ENCODE measurements at places on chromosomes 6 and 20.

DNA sequence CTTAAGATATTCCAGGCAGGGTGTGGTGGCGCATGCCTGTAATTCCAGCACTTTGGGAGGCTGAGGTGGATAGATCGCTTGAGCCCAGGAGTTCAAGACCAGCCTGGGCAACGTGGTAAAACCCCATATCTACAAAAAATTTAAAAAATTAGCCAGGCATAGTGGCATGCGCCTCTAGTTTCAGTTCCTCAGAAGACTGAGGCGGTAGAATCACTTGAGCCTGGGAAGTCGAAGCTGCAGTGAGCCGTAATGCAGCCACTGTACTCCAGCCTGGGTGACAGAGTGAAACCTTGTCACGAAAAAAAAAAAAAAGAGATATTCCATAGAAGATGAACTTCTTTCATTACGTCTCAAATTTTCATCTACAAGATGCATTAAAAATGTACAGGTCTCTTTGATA, 46.7 kb upstream of the ISM1 start:
- no peak for DNase-seq

DNA sequence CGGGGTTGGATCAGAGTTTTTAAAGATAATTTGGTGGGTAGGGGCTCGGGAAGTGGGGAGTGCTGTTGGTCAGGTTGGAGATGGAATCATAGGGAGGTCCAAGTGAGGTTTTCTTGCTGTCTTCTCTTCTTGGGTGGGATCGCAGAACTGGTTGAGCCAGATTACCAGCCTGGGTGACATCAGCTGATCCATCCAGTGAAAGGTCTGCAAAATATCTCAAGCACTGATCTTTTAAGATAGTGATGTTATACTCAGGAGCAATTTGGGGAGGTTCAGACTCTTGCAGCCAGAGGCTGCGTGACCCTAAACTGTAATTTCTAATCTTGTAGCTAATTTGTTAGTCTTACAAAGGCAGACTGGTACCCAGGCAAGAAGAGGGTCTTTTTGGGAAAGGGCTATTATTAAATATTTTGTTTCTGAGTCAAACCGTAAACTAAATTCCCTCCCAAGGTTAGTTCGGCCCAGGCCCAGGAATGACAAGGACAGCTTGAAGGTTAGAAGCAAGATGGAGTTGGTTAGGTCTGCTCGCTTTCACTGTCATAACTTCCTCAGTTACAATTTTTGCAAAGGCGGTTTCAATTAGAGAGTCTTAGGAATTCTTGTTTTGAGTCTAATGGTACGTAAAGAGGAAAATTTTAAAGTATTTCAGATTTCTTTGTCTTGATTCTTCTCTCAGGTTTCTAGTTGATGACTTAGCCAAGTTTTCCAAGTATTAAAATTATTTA, 53.1 kb downstream of the SCAF8 start:
- DNase-seq, result no peak

- DNase-seq, result peak; percentile 59
Observed at GRCh38 chr20:58715801-58716475, 23.3 kb downstream of the NPEPL1 start.

GRCh38 chr20:21503345-21503744, 10.5 kb downstream of the NKX2-2 start:
- DNase-seq, result no peak

DNA sequence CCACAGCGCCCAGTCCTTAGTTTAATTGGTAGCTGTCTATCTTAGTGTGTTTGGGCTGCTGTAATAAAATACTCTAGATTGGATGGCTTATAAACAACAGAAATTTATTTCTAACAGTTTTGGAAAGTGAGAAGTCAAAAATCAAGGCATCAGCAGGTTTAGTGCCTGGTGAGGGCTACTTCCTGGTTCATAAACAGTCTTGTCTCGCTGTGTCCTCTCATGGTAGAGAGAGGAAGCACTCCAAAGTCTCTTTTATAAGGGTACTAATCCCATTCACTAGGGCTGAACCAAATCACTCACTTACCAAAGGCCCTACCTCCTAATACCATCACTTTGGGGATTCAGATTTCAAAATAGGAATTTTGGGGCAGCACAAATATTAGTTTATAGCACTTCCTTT, 336.9 kb upstream of the RSPO3 start:
- no peak for DNase-seq

DNA sequence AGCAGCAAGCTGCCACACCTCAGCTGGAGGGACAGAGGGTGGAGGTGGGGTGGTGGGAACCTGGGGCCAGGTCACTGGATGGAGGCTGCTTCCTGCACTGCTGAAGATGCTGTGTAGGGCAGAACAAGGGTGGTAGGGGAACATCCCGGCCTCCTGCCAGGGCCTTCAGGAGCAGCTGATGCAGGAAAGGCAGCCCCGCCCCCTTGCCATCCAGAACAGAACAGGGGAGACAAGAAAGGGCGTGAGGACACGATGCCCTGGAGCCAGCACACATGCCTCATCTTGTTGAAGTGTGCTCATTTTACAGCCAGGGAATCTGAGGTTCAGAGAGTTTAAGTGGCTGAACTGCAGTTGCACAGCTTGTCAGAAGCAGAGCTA, 43.1 kb upstream of the PHACTR3 start:
- no peak for DNase-seq

DNA sequence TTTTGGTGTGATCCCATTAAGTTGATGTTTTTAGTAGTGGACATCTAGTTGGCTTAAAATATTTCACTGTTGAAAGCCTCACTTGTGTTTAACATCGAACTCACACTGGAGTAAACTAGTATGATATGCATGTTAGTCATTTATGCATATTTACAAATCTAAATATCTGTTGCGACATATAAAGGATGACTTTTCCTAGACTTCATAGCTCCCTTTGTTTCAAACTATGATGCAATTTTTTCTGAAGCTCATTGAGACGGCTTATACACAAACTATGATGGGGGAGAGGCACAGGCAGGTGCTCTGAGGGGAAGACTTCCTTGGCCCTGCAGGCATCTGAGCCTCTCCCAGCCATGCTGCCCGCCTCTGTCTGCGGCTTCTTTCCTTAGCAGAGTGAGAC, 11.8 kb upstream of the FOXC1 start:
- no peak for DNase-seq

- DNase-seq, result no peak
Observed at GRCh38 chr6:124567401-124567800, 394.8 kb upstream of the RNF217 start.

- DNase-seq, result no peak
Observed at GRCh38 chr6:50842446-50842845, 23.8 kb downstream of the TFAP2B start.

DNA sequence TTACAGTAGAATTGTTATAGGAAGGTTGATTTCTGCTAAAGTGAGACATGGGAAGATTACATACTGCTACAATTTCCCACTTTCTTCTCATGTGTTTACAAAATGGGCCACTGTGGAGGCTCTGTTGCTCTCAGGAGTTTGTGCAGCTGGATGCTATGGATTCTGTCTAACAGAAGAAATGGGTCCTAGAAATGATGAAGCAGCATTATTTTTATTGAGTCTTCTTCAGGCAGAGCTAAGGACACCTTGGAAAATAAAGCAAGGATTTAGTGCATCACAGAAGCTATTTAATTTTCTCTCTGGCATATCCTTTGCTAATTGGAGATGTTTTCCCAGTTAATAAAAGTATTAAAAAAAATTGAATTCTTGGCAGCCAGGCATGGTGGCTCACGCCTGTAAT, 29.2 kb downstream of the CCDC170 start:
- DNase-seq, result no peak

- DNase-seq, result no peak
Observed at GRCh38 chr20:48709058-48709691, 118.6 kb downstream of the PREX1 start.

DNA sequence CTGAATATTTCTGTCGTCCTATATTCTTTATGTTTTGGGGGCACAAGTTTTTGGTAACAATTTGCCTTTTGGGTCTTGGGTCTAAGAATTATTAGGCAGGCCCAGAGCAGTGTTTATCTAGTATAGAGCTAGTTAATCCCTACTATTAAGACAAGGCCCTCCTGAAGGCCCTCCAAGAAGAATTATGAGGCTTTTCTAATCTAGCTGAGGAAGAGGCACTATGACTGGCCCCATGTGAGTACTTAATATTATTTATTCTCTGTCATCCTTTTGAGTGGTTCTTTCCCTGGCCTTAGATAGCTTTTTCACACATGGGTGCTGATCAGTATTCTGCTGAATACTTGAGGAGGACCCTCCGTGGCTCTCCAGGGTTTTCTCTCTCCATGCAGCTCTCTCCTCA, 25.1 kb downstream of the CHMP4B start:
- no peak for DNase-seq

DNA sequence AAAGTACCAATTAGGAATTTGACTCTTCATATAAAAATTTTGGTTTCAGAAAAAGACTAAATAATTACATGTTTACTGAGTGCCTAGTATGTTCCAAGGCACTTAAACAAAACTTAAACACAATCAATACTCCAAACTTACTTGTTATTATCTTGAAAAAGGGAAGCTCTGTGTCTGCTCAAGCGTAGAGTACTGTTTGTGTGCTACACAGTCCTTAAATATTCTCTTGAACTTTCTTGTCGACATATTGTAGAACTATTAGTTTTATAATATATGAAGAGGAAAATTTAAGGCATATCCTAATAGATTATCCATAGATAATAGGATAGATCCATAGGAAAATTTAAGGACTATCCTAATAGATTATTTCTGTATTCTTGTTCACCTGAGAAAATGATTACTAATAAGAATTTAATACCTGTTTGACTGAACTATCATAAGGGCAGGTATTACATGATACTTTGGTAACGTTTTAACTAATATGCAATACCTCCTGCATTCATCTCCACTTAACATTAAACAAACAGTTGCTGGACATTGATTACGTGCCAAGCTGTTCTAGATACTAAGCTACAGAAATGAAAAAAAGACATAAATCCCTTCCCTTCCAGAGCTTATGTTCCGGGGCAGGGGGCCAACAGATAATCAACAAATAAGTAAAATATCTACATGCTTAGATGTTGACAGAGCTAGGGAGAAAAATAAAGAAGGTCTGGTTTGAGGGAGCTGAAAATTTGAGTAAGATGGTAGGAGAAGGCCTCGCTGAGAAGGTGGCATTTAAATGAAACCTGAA, 115.2 kb upstream of the BCLAF1 start:
- DNase-seq, result no peak

GRCh38 chr6:113353392-113353791, 503.8 kb upstream of the MARCKS start:
- DNase-seq, result no peak

DNA sequence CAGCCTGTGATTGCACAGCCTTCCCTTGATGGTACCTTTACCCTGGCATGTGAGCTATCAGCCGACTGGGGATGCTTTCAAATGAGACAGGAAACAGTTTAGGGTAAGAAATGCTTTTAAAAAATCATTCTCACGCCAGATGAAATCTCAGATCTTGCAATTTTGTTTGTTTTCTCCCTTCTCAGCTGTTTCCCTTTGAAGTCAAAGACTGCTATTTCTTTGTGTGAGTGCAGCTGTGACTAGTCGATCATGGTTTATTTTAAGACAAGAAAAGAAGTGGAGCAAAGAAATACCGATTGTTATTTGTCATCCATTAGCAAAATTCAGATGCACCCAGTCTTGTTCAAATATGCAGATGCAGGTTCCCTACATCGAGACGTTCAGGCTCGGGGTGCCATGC, 489.7 kb downstream of the QKI start:
- DNase-seq, result no peak

DNA sequence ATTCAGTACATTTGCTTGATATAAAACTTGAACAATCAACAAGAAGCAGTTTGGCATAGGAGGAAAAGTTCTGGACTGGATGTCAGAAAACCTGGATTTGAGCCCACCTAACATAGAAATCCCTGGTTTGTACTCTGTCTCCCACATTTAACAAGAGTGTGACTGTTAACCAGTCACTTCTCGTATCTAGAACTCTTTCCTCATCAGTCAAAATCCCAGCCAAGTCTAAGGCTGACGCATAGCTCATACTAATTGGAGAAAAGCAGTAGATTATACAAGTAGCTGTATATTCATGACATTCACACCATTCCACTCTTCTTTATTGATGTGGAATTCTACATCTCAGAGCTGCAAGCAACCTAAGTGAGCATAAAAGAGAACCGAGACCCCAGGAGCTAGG, 222.7 kb downstream of the PHACTR1 start:
- no peak for DNase-seq

GRCh38 chr6:26233649-26234420, 131.2 kb upstream of the BTN3A2 start:
- DNase-seq, result no peak

DNA sequence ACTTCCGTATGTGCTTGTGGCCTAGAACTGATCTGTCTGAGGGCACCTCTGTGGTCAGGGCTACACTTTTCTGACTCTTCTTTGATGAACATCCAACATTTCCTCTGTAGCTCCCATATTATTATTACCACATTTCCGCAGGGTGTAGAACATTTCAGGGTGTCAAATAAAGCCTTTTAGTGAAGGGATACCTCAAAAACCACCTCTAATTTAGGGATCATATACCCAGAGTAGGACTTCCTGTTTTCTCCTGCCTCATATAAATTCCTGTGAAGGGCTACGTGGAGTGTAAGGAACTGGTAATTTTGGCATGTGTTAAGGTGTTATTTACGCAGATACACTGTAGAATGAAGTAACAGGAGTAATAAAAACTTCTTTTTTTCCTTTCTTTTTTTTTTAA, 5.5 kb upstream of the MUC22 start:
- no peak for DNase-seq

- no peak for DNase-seq
Observed at GRCh38 chr6:165726965-165727381, 63.9 kb upstream of the PDE10A start.

GRCh38 chr6:138099832-138100231, 7.4 kb downstream of the PERP start:
- DNase-seq, result no peak

DNA sequence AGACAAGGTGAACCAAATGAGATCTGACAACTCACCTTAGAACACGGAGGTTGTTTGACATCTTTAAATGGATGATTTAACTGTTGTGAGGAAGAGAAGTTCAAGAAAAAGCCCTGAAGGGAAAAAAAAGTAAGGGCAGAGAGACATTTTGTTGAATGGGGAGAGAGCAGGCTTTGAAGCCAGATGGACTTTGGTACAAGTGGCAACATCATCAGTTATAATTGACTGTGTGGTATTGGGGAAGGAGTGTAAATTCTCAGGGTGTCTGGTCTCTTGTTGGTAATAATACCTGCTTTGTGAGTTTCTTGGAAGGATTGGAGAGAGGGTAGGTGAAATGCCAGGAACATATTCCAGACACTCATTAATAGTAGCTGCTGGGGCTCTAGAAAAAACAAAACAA, 21.6 kb downstream of the OGFRL1 start:
- no peak for DNase-seq

DNA sequence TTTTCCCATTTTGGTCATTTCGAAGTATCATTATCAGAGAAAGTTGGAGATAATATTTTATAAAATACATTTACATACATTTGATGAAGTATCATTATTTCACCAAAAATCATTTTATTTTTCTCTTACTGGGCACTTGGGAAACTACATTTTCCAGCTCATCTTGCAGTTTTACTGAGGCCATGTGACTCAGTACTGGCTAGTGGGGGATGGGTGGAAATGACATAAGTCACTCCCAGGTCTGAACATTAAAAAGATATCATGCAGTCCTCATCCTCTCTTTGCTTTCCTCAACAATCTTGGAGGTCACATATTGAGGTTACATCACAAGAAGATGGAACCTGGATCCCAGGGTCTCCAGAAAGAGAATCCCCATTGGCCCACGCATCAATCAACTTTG, 84.1 kb downstream of the CD24 start:
- DNase-seq, result no peak

- peak; percentile 58 for DNase-seq
Observed at GRCh38 chr6:34391786-34392496, 528 bp downstream of the NUDT3 start.

- DNase-seq, result peak; percentile 22
Observed at GRCh38 chr6:118776607-118777549, 117.1 kb upstream of the ASF1A start.

All from posterior cingulate gyrus (tissue), 11 donors.